ENCODE measurements at places on chromosomes 6 and 20. TPM values are rescaled to one million over a fixed set of nuclear protein-coding genes. Genes with fewer than 3 reads are reported as not detected.

The SFTA2 gene
- not detected for total RNA-seq

The MANEA gene
- total RNA-seq: 9.8 TPM

The FAM83B gene
- total RNA-seq: 0.49 TPM

The PDCD2 gene
- total RNA-seq: 32.5 TPM

The MLN gene
- total RNA-seq: not detected

The SLC22A1 gene
- total RNA-seq: not detected

The TGM6 gene
- total RNA-seq: not detected

The BTNL2 gene
- total RNA-seq: not detected

The NOX3 gene
- not detected for total RNA-seq

The BPIFB2 gene
- total RNA-seq: not detected

The UBE2V1 gene
- total RNA-seq: 38.4 TPM

The PLCB4 gene
- total RNA-seq: 13.3 TPM

The PBOV1 gene
- not detected for total RNA-seq

The SLC17A1 gene
- not detected for total RNA-seq

The ASCC3 gene
- 23.6 TPM for total RNA-seq

The AIF1 gene
- 5.7 TPM for total RNA-seq

The BACH2 gene
- total RNA-seq: 63.4 TPM

The RBBP9 gene
- 21.4 TPM for total RNA-seq

Measured in temporal lobe (tissue), 4 donors.